ENCODE measurements at places on chromosomes 12 and 14.

GRCh38 chr14:105939810-105940508 is 413.6 kb downstream of the TMEM121 start:
- no peak for DNase-seq

DNA sequence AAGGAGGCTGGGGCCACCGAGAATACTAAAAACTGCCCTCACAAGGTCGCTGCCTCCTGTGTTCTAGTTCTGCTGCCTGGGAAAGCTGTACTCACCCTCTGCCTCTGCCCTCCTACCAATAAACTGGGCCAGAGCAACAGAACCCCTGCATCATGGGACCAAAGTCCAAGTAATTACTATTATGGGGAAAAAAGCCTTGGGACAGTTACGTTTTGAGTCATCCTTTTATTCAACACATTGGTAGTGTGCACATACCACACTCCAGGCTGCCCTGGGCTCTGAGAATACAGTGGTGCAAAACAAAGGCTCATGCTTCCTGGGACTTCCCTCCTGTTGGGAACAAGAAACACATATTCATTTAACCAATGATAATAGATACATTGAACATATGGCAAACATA is 49.0 kb downstream of the CACNA1C start:
- no peak for DNase-seq

DNA sequence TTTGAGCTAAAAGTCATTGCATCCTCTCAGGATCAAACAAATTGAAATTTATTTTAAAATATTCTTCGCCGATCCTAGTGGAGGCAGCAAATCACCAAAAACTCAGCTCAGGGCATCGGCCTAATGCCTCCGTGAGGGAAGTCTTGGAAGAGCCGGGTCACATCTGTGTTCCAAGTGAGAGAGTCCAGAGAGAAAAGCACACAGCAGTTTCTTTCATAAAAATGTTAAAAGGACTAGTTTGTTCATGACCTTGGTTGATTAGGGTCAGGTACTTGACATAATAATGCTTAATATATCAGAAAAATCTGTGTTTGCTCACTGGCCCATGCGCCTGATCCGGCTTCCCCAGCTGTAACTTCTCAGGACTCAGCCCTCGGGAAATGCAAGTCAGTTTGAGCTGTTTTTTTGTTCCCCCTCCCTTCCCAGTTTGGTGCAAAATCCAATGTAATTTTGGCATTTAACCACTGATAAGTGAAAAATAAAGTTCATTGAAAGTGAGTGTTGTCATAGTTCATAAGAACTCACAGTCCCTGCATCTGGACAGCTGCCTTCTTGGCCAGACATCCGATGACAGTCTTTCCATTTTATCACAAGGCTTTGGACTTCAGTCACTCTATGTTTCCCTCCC is 161.7 kb downstream of the CAND1 start:
- no peak for DNase-seq

GRCh38 chr14:104020471-104020870 is 65.0 kb upstream of the ASPG start:
- no peak for DNase-seq

DNA sequence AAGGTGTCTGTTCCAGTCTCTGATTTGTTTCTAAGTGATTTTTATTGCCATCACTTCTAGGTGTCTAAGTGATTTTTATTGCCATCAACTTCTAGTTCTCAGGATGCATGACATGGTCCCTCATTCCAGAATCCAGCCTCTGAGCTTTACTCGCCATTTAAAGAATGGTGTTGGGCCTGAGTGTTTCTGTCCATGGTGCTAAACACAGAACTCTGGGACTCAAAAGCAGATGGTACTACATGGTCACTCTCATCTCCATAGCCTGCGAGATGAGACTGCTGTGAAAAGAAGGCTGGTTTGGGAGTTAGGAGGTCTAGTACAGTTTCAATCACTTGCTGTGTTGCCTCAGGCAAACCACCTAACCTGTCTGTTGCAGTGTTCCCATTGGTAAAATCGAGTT is 276.6 kb downstream of the NRXN3 start:
- DNase-seq, result no peak

GRCh38 chr12:120483621-120484020 is 12.3 kb upstream of the DYNLL1 start:
- DNase-seq, result no peak

- DNase-seq, result no peak
Observed at GRCh38 chr14:79117561-79117960, 947.4 kb downstream of the NRXN3 start.

DNA sequence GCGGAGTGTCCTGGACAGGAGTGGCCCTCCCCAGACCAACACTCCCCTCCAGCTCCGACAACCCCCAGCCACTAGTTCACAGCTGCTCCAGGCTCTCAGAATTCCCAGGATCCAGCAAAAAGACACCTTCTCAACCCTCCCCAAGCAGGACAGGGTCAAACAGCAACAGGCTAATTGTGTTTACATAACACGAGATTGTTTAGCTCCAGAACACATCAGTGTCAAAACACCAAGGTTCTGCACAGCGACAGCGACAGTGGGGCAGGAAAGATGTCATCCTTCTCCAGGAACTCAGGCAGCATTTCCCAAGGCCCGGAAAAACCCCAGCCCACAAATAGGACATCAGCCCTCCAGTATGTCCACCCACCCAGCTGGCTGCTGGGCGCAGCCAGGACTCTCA is 16.5 kb downstream of the ITPK1 start:
- no peak for DNase-seq

GRCh38 chr14:96039633-96040311 is 610 bp downstream of the C14orf132 start:
- DNase-seq, result no peak

DNA sequence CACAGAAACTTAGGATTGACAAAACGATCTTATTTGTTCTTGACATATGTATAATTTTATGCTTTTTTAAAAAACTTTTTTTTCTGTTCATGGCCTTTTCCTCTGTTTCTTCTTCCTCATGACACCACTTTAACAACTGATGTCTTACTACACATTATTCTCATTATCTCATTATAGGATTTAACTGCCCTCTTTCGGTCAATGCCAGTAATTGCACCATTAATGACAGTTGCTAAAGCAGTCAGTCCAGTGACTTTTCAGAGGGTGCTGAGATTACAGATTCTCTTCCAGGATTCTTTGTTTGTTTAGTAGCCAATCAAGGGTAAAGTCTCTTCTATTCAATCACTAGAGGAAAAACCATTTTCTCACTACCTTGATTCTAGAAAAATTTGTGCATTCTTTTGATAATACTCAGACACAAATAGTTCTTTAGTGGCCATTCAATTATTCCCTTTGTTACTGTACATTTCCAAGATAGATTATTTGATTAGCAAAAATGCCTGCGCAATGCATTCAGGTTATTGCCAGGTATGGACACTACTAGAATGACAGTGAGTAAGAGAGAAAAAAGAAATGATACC is 50.1 kb downstream of the KLRG1 start:
- DNase-seq, result no peak

- DNase-seq, result no peak
Observed at GRCh38 chr12:16586350-16587109, 19.4 kb downstream of the LMO3 start.

- no peak for DNase-seq
Observed at GRCh38 chr12:21190016-21190415, 59.0 kb downstream of the SLCO1B1 start.

DNA sequence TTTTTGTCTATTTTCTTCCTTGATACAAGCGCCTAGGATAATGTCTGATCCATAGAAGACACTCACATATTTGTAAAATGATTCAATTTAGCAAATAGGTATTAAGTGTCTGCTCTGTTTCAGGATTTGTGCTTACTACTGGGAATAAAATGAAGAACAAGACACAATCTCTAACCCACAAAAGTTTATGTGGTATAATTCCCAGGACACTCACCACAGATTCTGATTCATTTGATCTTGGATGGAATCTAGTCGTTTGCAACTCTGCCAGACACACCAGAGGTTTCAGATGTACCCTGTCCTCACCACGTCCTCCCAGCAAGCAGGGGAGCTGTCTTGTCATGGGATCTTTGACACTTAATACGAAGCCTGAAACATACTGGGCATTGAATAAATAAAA is 208.3 kb downstream of the LRIG3 start:
- DNase-seq, result no peak

DNA sequence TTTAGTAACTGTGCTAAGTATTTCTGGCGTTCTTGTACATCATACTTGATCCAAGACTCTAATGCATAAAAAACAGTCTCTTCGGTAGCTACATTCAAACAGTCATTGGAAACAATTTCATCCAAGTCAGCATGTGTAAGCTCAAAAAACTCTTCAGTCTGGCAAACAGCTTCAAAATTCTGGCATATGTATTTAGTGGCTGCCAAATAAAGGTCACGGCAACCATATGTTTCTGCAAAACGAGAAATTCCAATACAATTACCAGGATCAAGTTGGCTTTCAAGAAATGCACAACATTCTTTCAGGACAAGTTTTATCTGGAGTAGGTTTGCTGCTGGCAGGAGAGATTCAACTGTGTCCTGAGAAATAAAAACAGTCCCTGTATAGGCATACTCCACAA is 16.5 kb downstream of the KLHL28 start:
- no peak for DNase-seq

Measured in stimulated activated CD4-positive, alpha-beta T cell treated with anti-CD3 and anti-CD28 coated beads, TNF-alpha, amount 100 ng/mL, for 24 hours (primary cell).